Transverse colon (tissue), 4 donors: ENCODE measurements at places on chromosomes 11 and 22. TPM values are rescaled to one million over a fixed set of nuclear protein-coding genes. Genes with fewer than 3 reads are reported as not detected.

- no peak for DNase-seq
Measured at GRCh38 chr11:99534812-99535211, 514.1 kb downstream of the CNTN5 start.

DNA sequence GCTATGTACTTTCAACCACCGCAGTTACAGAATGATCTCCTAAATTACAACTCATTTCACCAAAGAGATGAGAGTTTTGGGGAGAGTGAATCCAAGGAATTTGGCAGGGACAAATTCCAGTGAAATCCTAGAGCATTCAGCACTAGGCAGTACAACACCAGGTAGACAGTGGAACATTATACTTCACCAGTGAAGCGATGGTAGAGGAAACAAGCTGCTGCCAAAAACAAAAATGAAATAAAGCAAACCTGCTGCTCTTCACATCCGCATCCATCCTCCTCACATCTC is 16.9 kb downstream of the SMCO4 start:
- DNase-seq: no peak

DNA sequence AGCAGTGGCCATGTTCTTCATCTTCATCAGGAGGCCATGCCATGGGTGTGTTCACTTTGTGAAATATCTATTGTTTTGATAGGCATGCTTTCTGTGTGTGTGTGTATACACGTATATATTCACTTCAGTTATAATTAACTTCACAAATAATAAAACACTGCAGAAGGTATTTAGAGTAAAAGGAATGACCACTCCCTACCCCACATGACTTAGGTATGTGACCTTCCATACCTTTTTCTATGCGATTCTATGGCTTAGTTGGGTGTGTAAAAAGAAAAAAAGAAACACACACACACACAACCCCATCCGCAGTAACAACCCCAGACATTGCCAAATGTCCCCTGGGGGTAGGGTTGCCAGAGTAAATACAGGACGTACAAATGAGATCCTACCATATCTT is 72.0 kb downstream of the CYTH4 start:
- no peak for DNase-seq

- no peak for DNase-seq
Measured at GRCh38 chr11:68460741-68461574, at the start of gene PPP6R3. TSS of gene PPP6R3 (plus strand) at chr11:68460752. CDS start at chr11:68537665, 76,913 bp downstream.

GRCh38 chr22:37485395-37486223 is 575 bp downstream of the MFNG start:
- no peak for DNase-seq

- DNase-seq: no peak
Measured at GRCh38 chr11:24903555-24903954, 406.7 kb downstream of the LUZP2 start.

DNA sequence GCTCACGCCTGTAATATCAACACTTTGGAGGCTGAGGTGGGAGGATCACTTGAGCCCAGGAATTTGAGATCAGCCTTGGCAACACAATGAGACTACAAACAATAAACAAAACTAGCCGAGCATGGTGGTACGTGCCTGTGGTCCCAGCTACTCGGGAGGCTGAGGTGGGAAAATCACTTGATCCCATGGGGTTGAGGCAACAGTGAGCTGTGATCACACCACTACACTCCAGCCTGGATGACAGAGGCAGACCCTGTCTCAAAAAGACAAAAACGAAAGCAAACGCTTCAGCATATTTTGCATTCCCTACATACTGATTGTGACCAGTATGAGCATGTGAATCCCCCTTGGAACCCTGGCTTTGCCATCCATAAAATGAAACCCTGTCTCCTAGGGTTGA is 33.9 kb upstream of the MN1 start:
- DNase-seq: no peak

Gene LARGE2
- total RNA-seq: not detected

Gene PHETA2
- 17.6 TPM for total RNA-seq
